Breast epithelium (tissue), 4 donors: ENCODE measurements at places on chromosomes 2 and 18. TPM values are rescaled to one million over a fixed set of nuclear protein-coding genes. Genes with fewer than 3 reads are reported as not detected.

Gene SEPTIN10
- total RNA-seq, result 116 TPM

Gene ACOXL
- not detected for total RNA-seq

Gene ADD2
- 2.3 TPM for total RNA-seq

DNA sequence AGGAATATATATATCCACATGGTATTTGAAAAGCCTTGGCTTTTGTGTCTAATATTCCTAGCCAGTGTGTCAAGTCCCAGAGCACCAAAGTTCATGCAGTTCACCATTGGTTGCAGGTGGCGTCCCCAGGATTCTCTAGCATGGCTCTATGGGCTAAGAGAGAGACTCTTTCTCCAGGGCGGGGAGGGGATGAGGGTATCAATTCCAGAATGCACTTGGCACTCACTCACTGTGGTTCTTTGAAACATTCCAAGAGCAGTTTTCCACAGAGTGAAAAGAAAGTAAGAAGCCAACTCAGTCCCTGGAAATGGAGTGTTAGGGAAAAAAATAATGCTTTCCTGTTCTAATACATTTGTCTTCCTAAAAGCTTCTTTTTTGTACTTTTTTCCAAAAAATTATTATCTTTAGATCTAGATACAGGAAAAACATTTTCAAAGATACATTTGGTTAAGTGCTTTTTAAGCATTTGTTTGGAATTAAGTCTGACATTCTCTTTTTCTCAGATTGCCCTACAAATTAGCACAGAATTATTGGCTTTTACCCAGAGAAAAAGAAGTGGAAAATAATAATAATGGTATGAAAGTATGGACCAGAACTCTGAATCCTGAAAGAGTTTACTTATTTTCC is 239.9 kb downstream of the PAX3 start:
- peaks cover 40% of the 10 kb centered on the region for H3K27me3 ChIP-seq
- H3K4me3 ChIP-seq, result no peak overlapping the region
- no peaks in the 10 kb centered on the region for H3K36me3 ChIP-seq
- no peaks in the 10 kb centered on the region for H3K4me1 ChIP-seq
- H3K27ac ChIP-seq, result no peak overlapping the region

GRCh38 chr2:84841577-84841976 is 39.3 kb downstream of the TRABD2A start:
- DNase-seq, result no peak
- no peaks in the 10 kb centered on the region for H3K36me3 ChIP-seq
- no peak overlapping the region for H3K4me3 ChIP-seq
- H3K27me3 ChIP-seq, result no peaks in the 10 kb centered on the region

DNA sequence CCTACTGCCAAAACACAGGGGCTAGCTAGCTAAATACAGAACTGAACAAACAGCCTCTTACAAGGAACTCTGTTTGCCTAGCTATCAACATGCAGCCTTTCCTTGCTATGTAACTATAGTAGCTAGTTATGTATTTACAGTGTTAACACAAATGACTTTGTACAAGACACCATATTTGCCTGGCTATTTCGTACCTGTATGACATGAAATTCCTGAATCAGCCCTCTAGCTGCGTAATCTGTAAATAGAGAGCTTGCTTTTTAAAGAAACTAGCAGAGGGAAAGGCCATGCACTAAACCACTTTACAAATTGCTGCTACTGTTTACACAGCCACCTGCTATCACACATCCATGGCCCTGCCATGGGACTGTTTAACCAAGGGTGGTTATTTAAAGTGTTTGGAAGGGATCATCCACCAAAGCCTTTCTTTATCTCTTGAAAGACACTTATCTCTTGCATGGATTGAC is 248.7 kb downstream of the TFCP2L1 start:
- H3K4me3 ChIP-seq, result no peak overlapping the region
- no peak overlapping the region for H3K27ac ChIP-seq
- H3K36me3 ChIP-seq, result no peaks in the 10 kb centered on the region
- peaks cover 13% of the 10 kb centered on the region for H3K27me3 ChIP-seq
